ENCODE measurements at places on chromosomes 1 and 21. TPM values are rescaled to one million over a fixed set of nuclear protein-coding genes. Genes with fewer than 3 reads are reported as not detected.

- DNase-seq = no peak
Measured at GRCh38 chr21:35169574-35169973, 120.5 kb upstream of the RUNX1 start.

- DNase-seq = no peak
Measured at GRCh38 chr21:42027085-42027821, 17.1 kb upstream of the ZBTB21 start.

- no peak for DNase-seq
Measured at GRCh38 chr1:245537992-245538391, 383.2 kb downstream of the KIF26B start.

- DNase-seq = no peak
Measured at GRCh38 chr1:200671235-200671786, 1.6 kb upstream of the DDX59 start.

DNA sequence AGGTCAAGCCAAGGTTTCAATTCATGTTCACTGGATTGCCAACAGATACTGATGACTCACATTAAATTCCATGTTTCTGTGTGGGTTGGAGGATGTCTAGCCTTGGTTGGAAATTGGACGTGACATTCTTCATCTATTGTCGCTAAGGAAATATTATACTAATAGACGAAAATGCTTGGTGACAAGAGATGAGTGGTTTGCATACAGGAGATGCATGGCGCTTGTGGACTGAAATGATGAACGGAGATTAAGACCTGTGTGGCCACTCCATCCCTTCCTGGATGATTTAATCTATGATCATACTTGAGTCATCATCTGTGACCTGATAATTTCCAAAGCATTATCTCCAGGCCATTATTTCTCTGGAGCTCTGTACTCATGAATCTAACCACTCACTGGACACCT lies 97.0 kb upstream of the CD34 start:
- DNase-seq = no peak

- DNase-seq = no peak
Measured at GRCh38 chr1:156951371-156951770, 30.9 kb downstream of the LRRC71 start.

GRCh38 chr1:41882068-41882477 lies 36.6 kb downstream of the HIVEP3 start:
- no peak for DNase-seq

DNA sequence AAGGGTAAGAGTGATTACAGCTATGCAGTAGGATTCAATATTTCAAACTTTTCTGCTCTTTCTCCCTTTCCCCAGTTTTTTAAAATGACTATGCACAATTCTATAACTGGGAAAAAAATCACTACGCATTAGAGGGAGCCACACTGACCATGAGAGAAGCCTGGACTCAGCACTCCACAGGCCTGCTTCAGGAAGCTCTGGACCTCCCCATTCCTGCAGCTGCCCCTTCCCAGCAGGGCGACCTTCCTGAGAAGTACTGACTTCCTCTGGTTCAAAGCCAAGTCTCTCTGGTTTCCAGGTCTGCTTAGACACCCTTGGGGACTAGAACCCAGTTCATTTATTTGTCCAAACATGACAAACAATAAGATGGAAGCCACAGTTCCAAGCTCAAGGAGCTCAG lies 42.0 kb upstream of the CLSTN1 start:
- DNase-seq = no peak

GRCh38 chr1:70509996-70510876 lies 99.2 kb downstream of the CTH start:
- DNase-seq = no peak

DNA sequence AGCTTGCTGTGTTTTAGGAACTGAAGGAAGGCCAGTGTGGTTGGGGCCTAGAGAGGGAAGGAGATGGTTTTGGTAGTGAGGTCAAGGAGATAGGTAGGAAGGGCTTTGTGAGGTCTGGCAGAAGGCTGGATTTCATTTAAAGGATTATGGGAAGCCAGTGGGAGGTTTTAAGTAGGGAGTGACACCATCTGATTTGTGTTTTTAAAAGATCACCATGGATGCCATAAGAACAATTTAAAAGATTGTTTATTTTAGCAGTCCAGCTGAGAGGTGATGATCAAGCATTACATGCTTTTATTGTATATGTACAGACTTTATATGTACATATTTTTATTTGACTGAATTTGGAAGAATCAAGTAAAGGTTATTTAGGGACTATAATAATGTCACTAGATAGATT lies 26.4 kb downstream of the RGL1 start:
- no peak for DNase-seq

DNA sequence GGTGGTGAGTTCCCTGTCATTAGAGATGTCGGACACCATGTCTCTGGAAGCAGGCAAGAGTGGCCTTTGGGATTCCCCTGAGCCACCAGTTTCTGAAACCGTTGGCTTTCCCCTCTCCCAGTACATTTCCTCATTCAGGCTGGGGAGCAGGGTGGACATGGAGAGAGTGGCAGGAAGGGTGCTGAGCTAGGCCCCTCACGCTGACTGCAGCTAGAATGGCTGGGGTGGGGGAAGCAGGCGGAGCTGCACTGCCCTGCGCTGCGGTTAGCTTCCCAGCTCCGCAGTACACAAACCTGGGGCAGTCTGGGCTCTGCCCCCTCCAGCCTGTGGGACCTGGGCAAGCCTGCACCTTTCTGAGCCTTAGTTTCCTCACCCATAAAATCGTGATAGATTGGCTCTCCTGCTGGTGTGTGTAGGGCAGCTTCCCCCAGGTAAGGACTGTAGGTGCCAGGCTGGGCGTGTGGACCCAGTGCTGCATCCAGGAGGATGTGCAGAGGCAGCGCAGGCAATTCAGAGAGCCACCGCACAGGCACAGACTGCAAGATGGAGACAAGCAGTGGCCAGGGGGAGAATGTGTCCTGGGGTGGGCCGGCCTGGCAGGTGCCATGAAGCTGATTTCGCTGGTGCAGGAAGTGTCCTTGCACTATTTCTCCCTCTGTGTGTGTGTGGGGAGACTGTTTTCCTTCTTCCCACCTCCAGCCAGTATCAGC lies 3.0 kb downstream of the PLA2G2F start:
- no peak for DNase-seq

- DNase-seq = no peak
Measured at GRCh38 chr1:28343405-28343804, 14.6 kb downstream of the MED18 start.

DNA sequence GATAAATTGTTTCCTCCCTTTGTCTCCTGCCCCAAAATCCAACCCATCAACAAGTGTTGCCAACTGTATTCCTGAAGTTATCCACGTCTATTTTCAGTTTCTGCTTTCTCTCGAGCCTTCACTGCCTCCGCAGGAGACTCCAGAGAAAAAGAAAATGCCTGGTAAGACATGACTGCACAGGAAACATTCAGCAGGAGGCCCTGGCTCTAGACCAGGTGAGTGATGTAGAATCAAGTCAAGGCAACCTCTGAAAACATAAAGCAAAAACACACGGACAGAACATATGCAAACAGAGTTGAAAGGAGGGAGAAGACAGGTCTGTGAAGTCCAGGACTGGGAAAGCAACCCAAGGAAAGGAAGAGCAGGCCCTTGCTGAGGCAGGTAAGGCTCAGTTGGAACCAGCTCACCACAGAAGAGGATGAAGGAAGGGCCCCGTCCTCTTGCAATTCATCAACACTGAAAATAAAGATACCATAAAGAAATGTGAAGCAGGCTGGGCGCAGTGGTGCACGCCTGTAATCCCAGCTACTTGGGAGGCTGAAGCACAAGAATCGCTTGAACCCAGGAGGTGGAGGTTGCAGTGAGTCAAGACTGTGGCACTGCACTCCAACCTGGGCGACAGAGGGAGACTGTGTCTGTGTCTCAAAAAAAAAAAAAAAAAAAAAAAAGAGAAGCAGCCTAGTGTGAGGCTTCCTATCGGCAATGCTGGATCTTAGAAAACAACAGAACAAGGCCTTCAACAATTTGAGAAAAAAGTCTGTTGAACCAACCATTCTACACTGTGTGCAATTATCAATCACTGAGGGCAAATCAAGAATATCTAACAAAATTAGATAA lies 8.8 kb downstream of the NOL9 start:
- DNase-seq = no peak

DNA sequence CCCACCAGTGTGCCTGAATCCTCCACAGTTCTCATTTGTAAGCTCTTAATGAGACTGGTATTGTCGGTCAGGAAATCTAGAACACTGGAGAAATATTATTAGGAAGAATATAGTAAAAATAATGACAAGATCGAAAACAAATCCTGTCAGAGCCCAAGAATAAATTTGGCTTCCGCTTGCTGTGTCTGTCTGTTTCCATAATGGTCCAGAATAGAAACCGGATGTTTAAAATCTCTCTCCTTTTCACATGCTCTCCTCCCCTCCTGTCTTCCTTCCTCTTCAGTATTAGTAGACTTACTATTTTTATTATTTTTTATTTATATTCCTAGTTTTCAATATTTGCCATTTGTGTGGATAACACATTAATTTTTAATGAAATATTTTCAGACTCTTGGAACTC lies 187.7 kb downstream of the SDCCAG8 start:
- DNase-seq = no peak

GRCh38 chr1:228869312-228869824 lies 134.1 kb downstream of the RHOU start:
- DNase-seq = no peak

- no peak for DNase-seq
Measured at GRCh38 chr1:211603191-211603701, 24.3 kb upstream of the SLC30A1 start.

GRCh38 chr1:95326023-95326422 lies 92.0 kb downstream of the RWDD3 start:
- no peak for DNase-seq

- no peak for DNase-seq
Measured at GRCh38 chr1:43129426-43129825, 42.7 kb downstream of the EBNA1BP2 start.

- DNase-seq = peak; percentile 35
Measured at GRCh38 chr1:111505641-111506119, 2.2 kb upstream of the ADORA3 start.

DNA sequence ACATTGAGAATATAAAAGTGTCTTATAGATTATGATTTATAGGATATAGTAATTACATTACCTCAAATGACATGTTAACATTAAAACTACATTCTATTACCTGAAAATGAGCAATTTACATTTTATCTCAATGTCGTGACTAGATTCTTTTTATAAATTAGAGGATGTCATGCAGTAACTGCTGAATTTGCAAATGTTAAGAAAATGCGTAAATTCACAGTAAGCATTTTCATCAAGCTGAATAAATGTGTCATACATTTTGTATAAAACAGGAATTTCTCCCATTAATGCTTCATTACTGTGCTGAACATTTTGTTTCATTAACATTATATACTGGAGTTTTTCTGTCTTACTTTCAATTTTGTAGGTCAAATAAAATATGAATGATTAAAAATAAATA lies 1460.7 kb upstream of the B3GALT2 start:
- no peak for DNase-seq

DNA sequence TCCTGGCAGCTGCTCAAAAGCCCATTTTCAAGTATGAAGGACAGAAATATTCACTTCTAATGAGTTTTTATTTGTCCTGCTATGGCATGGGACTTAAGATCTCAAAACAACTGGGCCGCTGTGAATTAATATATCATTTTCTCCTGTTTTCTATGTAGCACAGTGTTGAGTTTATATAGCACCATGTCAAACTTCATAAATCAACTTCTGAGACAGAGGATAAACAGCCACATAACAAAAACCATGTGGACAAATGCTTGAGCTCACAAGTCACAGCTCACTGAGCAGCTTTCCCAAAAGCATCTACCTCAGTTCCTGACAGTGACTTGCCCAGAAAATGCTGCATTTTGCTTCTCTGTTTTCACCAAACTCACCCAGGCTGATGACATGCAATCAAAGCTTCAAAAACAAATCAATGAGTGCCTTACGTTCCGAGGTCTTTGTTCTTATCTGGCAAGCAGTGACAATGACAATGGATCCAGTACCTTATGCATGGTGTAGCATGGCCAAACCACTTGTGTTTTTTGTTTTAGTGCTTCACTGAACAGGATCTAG lies 722.6 kb downstream of the LRRIQ3 start:
- DNase-seq = no peak

DNA sequence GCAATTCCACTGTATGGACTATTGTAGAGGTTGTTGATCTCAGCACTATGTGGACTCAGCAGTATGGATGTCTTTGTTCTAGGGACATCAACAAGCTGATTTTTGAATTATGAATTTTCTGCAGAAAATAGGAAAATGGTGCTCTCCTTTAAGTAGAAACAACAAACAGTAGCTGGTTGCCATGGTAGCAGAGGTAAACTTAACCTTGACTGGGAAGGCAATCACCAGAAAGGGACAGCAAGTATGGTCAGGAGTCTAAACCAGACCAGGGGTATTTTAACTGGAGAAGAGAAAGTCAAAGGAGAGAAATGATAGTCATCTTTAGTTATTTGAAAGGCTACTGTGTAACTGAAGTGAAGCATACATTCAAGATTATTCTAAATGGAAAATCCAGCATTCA lies 22.3 kb downstream of the WLS start:
- no peak for DNase-seq

DNA sequence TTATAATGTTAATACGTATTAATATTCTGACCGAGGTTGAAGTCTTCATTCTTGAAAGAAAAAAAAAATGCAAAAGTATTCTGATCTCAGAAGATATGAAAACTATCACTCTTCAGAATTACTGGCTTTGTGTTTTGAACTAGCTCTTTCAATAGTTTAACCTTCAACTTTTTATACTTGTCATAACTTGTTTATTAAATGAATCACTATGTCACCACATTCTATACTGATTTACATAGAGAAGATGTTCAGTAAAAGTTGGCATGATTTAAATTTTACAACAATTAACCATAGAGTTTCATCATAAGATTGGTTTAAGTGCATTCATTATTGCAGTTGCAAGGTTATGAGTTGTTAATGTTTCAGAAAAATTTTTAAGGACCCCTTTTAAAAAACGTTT lies 57.3 kb downstream of the HS2ST1 start:
- no peak for DNase-seq

- no peak for DNase-seq
Measured at GRCh38 chr1:202179828-202180750, 13.5 kb upstream of the LGR6 start.

The OLFML3 gene
- 0.90 TPM for total RNA-seq

The MIXL1 gene
- total RNA-seq = not detected

The LCE2B gene
- total RNA-seq = not detected

The UBE2J2 gene
- 63.5 TPM for total RNA-seq

The CELA3A gene
- not detected for total RNA-seq

The ARTN gene
- 3.0 TPM for total RNA-seq

The RCSD1 gene
- 62.0 TPM for total RNA-seq

The CFHR1 gene
- not detected for total RNA-seq

The HSD3B1 gene
- total RNA-seq = not detected

The CNR2 gene
- 0.35 TPM for total RNA-seq

Data from activated T-cell treated with anti-CD3 and anti-CD28 coated beads, Interleukin-2, amount 50 U/mL, for 72 hours (primary cell).